Astrocyte (in vitro differentiated cells and primary cell): ENCODE measurements at places on chromosomes 13 and 19. TPM values are rescaled to one million over a fixed set of nuclear protein-coding genes. Genes with fewer than 3 reads are reported as not detected.

Gene OCEL1
- 12.3 and 13.5 TPM in 2 replicates for total RNA-seq

Gene CHST8
- not detected in 2 replicates for total RNA-seq

Gene SLC10A2
- total RNA-seq = not detected in 2 replicates

DNA sequence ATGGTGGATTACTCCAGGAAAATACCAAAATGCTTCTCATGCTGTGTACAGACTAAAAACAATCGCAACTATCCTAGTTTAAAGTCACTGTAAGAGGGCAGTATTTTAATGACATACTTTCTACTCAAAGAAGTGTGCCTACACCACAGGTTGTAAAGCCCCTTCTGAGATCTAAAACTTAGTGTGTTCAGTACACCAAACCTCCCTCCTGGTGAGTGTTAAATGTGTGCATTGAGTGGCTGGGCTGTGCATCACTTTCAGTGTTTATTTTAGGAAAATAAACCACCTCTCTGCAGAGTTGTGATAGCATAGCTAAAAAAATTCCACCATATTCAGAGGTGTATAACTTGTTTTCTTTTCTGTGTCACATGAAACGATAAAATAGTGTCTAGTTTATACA is 263.7 kb downstream of the DACH1 start:
- no peak for DNase-seq

DNA sequence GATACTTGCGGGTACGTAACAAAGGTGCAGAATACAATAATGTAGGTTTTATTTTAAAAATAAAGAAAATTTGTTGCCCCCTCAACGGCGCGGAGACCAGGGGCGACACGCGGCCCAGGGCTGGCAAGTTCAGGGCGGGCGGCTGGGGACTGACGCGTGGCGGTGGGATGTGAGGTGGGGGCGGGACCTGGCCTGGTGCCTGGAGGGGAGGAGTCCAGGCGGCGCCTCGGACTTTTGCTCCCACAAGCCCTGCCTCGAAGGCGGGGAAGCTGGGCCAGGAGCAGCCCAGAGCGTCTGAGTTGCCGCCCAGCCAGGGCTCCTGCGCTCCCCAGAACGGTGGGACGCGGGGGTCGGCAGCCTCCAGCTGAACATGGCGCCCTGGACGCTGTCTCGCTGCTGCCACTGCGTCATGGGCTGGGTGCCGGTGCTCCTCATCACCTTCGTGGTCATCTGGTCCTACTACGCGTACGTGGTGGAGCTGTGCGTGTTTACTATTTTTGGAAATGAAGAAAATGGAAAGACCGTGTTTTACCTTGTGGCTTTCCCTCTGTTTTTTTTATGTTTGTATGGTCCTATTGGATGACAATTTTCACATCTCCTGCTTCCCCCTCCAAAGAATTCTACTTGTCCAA is 1122.8 kb upstream of the ATXN8OS start:
- DNase-seq = no peak
